ENCODE measurements at places on chromosomes 12 and 14.

- no peak for DNase-seq
Measured at GRCh38 chr14:51216602-51217001, 23.4 kb upstream of the TMX1 start.

DNA sequence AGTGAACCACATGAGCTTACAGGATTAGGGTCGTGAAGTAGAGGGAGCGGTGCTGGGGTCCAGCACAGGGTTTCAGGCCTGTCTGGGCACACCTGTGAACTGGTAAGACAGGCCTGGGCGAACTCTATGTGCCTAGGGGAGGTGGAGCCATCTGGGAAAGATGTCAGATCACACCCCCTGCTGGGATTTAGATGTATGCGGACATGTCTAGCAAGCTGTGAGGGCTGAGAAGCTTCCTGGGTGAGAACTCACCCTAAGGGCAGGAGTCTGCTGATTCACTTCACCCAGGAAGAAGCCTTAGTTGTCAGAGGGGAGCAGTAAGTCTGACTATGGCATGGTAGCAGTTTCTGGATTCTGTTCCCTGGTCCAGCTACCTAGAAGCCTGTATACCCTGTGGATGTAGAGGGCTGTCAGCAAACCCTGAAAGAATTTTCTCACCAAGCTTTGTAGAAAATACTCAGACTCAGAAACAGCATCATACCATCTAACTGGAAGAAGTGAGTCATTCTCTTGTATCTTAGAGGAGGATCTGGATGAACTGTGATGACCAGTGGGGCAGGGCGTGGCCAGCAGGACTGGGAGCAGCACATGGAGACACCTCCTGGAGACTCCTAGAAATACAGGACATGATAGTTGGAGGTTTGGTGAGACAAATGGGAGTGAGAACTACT, 11.2 kb upstream of the PYGL start:
- peak; percentile 29 for DNase-seq

DNA sequence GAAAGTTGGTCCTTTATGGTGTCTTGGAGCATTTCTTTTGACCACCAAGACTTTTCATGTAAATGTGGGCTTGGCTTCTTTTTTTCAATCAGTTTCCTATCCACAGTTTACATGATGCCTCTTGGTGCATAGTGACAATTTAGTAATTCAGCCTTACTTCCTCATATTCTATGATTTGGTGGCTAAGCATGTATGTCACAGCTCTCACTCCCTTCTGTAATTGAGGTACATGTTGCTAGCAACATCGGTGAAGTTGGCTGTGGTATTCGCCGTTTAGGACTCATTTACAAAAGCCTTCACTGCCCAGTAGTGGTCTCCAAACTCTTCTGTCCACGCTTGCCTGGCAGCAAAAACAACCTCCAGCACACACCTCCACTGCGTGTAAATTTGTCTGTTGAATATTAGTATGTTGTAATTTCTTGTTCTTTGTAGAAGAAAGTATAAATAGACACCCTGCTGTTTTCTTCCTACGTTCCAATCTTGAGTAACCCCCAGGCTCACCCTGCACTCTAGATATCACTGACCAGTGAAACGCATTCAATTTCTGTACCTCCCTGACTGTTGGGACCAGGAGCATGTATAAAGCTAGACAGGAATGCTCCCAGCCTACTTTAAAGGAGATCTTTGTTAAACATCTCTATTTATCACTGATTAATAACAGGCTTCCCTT, 90.4 kb downstream of the PPP2R5C start:
- DNase-seq = no peak

DNA sequence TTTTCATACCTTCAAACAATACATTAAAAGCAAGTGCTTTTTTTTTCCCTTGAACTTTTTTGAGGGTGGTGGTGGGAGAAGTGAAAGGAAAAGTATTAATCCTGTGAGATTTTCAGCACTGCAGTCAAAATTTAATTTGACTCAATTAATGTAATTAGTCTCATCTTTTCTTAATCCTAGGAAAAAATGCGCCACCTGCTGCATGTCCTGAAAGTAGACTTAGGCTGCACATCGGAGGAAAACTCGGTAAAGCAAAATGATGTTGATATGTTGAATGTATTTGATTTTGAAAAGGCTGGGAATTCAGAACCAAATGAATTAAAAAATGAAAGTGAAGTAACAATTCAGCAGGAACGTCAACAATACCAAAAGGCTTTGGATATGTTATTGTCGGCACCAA, 52.2 kb downstream of the SPATA7 start:
- no peak for DNase-seq

GRCh38 chr12:1885599-1886245, 32.7 kb downstream of the CACNA2D4 start:
- no peak for DNase-seq

DNA sequence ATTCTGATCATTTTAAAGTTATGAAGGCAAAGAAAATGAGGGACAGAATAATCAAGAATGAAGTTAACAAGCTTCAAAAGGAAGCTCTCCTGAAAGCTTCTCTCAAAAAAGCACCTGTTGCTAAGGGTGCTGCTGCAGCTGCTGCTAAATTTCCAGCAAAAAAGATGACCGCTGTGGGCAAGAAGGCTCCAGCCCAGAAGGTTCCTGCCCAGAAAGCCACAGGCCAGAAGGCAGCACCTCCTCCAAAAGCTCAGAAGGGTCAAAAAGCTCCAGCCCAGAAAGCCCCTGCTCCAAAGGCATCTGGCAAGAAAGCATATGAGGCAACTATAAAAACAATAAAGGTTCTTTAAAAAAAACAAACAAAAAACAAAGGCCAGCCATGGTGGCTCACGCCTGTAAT, 52.7 kb upstream of the NR2C1 start:
- DNase-seq = no peak

- no peak for DNase-seq
Measured at GRCh38 chr14:69004731-69005431, 25.8 kb upstream of the ACTN1 start.

DNA sequence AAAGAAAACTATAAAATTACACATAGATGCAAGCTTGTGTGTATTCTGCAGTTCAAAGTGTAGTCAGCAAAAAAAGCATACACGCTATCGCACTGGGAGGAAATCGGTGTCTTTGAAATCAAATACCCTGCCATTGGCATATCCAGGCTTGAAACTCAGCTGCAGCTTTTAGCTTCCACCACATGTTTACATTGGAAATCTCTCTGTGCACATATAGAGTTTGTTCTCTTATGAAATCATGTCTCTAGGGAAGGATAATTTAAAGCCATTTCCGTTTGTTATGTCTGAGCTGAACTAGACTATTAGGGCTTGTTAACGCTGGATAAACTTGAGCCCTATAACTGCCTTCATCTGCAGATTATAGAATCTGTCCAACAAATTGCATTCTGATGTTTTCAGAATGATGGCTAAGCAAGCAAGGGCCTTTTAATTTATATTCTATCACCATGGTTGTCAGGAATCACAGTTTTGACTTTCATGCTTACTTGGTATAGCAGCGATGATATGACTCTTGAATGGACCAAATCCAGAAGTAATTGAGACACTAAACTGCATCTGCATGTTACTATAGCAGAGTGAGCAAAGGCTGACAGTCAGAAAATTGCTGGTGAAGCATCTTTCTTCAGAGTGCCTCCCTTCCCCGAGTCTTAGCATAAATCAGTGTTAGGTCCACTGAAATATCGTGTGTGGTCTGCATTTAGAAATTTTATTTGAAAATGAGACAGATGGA, 442.8 kb downstream of the ZFP36L1 start:
- no peak for DNase-seq
